Colonic mucosa (tissue), 4 donors: ENCODE measurements at places on chromosomes 1 and 21. TPM values are rescaled to one million over a fixed set of nuclear protein-coding genes. Genes with fewer than 3 reads are reported as not detected.

The ZNF670 gene
- total RNA-seq, result 1.7 TPM

DNA sequence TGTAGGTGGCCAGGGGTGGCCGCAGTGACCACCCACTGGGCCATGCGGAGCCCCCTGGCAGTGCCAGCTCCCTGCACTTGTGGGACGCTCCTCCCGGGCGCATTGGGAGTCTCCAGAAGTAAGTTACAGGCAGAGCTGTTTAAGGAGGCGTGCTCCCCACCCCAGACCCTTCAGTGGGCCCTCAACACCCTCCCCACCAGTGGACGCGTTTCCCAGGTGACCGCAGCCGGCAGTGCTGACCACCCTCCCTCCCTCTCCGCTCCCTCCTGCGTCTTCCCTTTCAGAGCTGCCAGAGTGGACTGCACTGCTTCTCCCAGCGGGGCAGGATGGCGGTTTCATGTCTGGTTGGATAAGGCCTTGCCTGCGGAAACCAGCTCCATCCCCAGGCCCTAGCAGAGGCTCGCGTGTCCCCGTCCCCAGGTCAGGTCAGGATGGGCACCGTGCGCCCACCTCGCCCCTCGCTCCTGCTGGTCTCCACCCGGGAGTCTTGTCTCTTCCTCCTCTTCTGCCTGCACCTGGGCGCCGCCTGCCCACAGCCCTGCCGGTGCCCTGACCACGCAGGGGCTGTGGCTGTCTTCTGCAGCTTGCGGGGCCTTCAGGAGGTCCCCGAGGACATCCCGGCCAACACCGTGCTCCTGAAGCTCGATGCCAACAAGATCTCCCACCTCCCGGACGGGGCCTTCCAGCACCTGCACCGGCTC, 1.1 kb downstream of the LRRC3 start:
- DNase-seq, result no peak

The AK5 gene
- 1.1 TPM for total RNA-seq

The ANKRD35 gene
- 0.53 TPM for total RNA-seq

- no peak for DNase-seq
Observed at GRCh38 chr21:45074818-45075595, 627 bp downstream of the ADARB1 start.

- DNase-seq, result no peak
Observed at GRCh38 chr1:166980383-166980782, 5.0 kb upstream of the ILDR2 start.

DNA sequence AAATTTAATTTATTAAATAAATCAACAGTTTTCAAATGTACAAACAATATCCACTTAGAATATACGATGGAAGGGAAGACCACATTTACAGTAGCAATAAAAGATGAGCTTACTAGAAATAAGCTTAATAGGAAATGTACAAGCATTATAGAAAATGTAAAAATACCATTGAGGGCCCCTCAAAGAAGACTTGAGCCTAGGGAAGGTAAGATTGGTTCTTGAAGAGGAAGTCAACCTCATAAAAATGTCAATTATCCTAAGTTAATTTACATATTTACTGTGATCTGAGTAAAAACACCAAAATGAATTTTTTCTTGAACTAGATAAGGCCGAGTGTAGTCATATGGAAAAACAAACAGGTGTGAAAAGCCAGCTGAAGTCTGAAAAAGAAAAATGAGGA, 39.7 kb upstream of the TRIM67 start:
- no peak for DNase-seq

The HES2 gene
- total RNA-seq, result 14.2 TPM

The TMPRSS15 gene
- total RNA-seq, result not detected

DNA sequence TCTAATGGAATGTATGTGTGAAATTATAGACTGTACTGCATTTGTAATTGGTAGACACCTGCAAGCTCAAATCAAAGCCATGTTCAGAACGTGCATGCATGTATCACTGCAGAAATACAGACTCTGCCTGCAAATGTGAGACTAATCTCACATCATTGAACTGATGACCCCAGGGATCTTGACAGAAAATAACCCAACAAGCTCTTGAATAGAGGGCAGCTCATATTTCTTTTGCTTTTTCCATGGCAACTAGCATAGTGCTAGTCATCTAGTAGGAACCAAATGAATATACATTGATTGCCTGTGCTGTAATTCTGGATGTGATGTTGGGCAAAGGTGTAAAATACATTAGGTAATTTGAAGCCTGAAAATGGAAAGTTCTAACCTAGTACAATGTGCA, 62.4 kb downstream of the PTPRC start:
- DNase-seq, result no peak

The RGS1 gene
- 8.0 TPM for total RNA-seq

- peak; percentile 71 for DNase-seq
Observed at GRCh38 chr1:19458815-19459417, 26.4 kb downstream of the CAPZB start.

DNA sequence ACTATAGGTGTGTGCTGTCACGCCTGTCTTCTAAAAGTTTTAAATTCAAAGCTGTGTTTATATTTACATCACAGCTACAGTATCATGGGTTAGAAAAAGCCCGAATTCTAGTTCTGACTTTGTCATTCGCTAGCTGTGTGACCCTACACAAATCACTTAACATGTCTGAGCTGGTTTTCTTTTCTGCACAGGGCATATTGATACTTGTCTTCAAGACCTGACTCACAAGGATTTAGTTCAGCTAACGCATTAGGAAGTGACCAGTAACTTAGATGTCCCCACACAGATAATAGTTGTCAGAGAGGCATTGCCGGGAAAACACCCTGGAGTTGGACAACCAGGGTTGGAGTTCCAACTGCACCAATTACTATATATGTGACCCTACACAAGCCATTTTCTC, 25.9 kb downstream of the GIPC2 start:
- DNase-seq, result no peak

GRCh38 chr21:29462479-29462878, 163.8 kb downstream of the BACH1 start:
- no peak for DNase-seq

DNA sequence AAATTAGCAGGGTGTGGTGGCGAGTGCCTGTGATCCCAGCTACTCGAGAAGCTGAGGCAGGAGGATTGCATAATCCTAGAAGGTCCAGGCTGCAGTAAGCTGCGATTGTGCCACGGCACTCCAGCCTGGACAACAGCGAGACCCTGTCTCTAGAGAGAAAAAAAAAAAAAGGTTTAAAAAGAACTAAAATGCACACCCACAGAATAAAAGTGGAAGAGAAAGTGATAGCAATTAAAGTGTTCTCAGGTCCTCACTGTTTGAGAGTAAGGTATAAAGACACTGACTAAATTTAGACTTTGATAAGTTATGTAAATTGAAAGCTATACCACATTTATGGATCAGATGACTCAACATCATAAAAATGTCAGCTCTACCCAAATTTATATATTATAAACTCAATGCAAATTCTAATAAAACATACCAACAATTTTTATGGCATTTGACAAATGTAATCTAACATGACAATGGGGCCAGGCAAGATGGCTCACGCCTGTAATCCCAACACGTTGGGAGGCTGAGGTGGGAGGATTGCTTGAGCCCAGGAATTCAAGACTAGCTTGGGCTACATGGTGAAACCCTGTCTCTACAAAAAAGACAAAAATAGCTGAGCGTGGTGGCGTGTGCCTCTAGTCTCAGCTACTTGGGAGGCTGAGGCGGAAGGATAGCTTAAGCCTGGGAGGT, 11.8 kb downstream of the ZBTB17 start:
- no peak for DNase-seq

The GPR25 gene
- total RNA-seq, result 0.19 TPM

The DDOST gene
- 364 TPM for total RNA-seq

The HEYL gene
- 2.4 TPM for total RNA-seq

DNA sequence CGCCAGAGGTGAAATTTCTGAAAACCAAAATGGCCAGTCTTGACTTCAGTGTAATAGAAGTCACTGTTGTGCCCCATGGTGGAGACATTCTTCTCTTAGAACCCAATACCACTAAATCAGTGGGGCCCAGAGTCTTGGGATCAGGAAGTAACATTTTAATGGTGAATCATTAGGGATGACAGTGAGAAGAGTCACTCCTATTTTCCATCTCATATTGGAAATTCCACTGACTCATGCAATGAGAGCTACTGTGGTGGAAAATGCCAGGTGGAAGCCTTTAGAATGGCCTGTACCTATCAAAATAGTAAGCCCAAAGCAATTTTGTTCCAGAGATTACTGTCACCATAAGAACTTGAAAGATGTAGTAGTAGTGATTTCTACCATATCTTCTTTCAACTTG, 20.6 kb upstream of the PPM1J start:
- no peak for DNase-seq

The CD1B gene
- not detected for total RNA-seq

DNA sequence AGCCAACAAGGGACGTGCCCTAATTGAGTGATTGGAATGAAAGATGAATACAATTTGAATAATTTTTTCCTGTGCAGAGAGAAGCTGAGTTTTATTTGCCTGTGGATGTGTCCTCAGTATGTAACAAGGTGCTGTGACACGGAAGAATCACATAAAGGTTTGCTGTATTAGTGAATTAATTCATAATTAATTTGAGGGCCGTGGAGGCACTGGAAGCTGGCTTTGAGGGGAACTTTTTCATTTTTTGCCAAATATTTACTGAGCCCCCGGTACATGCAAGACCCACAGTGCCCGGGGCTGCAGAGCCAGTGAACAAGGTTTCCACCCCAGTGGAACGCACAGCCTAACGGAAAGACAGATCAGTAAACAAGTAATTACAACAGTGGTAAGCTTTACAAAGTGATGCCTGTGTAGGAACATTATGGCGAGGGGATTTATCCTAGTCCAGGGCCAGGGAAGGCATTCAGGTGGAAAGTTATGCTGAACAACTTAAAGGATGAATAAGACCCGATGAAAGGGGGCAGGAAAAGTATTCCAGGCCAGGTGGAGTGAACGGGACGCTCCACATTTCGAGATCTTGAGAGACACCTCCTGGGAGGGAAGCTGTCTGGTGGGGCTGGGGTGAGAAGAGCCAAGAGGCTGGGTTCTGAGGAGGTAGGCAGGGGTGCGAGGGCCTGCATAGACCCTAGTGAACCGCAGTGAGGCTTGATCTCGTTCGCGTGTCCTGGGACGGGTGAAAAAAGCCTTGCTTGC, 773 bp upstream of the RCC2 start:
- no peak for DNase-seq

DNA sequence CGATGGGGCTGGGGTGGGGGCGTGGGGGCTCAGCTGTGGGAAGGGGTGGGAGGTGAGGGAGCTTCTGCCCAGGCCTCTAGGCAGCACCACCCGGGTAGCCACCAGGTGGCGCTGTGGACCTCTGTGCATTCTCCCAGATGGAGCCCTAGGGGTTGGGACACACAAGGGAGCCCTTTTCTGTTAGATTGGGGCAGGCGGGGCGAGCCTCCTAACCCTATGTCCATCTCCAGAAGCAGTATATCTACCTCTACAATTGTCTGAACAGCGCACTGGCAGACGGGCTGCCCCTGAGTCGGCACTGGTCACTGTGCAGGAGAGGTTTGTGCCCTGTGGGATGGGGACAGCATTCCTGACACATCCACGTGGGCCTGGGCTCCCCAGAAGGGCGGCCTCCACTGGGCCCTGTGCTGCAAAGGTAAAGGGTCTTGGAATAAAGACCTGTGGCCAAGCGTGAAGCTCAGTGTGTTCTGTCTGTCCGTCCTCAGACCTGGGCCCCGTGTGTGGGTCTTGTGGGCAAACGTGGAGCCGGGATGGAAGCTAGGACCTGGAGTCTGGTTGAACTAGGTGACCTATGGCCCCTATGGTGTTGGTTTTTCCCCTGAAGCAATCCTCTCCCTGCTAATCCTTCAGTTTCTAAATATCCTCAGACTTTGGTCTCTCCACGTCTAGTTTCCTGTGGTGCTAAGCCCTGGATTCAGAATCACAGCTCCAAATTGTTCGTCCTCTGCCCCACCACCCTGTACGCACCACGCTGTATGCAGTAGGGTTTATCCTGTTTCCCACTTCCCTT, 4.4 kb upstream of the LGR6 start:
- peak; percentile 83 for DNase-seq
